ENCODE measurements at places on chromosomes 5 and 9.

GRCh38 chr9:117821954-117822353 lies 117.8 kb downstream of the TLR4 start:
- DNase-seq, result no peak

DNA sequence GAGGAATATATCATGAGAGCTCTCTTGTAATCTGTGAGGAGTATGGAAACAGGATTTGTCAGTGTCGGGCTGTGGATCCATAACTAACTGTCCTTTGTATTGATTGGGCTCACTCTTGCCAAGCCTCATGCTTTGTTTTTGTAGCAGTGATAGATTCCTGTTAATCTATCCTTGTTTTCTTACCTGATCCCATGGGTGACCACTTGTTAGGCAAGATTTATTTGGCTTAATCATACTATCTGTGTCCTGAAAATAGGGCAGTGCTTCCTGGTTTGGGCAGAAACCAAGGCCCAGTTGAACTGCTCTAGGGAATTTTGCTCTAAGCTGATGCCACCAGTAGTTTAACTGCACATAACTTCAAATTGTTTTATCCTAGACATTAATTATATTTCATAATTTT lies 6.1 kb downstream of the NDFIP1 start:
- DNase-seq, result no peak

DNA sequence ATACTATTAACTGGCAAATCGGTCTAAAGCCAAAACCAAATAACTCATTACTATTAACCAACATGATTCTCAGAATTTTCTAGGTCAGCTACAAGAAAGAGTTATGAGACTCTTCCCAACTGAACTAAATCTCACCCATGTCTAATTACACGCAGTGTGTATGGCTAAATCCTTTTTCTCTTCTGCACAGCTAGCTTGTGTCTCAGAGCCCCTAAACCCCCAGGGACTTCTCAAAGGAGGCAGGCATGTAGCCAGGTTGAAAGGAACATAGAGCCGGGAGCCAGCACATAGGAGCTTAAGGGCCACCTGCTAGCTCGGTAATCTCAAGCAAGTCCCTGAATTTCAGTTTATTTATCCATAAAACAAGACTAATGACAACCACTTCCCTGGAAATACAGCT lies 2.2 kb upstream of the GZMK start:
- DNase-seq, result no peak

DNA sequence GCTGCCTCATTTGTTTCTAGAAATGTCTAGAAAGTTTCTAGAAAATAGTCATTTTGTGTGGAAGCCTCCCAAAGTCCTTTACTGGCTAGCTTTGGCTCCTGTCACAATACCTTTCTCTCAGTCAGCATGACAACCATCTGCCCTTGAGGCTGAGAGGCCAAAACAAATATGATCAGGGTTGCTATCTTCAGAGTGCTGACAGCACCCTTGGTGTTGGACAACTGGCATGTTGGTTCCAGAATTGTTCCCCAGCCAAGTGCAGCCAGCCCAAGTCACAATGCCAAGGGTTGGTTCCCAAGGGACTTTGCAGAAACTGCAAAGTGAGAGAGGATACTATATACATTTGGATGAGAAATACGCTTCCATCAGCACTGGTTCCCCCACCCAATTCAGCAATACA lies 140.9 kb upstream of the GAS1 start:
- DNase-seq, result no peak

- DNase-seq, result no peak
Observed at GRCh38 chr9:88494983-88495721, 39.8 kb upstream of the NXNL2 start.

DNA sequence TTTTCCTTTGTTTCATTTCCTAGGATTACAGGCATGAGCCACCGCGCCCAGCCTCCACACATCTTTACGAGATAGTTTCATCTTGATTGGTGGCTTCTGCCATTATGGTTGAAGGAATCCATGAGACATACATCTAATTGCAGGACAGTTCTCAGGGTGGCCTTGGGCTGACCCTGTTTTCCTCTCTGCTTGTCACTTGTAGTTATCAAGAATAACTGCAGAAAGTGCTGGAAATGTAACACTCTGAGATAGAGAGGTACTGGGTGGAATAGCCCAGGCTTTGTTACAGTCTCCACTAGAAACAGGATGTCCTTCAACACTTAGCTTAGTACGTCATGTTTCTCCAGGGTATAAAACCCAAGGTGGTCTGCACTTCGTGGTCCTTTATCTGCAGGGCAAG lies 10.7 kb downstream of the UGT3A2 start:
- DNase-seq, result no peak

GRCh38 chr5:154315196-154315595 lies 124.7 kb downstream of the GALNT10 start:
- no peak for DNase-seq

DNA sequence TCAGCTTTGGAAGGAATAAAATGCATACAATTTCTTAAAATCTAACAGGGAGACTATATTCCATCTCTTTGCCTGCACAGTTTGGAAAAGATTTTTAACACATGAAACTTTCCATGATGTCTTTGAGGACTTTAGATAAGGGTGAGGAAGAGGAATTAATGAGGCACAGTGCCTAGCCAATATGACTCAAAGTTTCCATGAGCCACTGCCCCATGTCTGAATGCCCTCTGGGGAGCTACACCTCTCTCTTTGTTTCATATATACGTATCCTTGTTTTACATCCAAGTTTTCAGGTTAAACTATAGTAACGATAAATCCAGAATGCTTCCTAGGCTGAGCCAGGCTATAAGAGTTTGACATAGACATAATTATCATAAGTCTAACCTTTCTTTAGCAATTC lies 349.3 kb upstream of the TLE4 start:
- DNase-seq, result no peak

DNA sequence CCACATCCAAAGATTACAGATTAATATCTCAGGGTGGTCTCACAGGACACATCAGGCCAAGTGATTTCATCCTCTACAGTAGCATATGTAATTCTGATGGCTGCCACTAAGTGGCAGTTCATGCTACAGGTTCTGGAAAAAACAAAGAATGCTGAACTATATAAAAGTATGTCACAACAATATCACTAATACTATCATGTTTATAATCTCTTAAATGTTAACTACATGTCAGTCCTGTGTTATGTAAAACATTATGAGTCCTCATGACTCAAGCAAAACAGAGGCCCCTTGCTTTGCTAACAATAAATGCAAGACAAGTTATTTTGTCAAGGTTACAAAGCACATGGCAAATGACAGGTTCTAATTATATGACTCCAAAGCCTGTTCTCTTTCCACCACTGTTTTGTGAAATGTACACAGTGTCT lies 233.2 kb downstream of the FBXL17 start:
- no peak for DNase-seq

DNA sequence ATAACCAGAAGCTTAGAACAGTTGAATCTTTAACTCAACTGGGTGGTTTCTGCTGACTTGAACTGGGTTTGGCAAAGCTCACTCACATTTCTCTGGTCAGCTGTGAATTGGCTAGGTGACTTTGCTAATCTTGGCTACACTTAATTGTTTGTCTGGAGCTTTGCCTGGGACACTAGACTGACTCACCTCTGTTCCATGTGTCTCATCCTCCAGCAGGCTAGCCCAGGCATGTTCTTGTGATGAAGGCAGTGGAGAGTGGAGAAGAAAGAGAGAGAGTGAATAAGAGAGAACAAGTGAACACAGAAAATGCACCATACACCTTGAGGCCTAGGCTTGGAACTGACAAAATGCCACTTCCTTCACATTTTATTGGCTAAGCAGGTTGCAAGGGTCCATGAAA lies 32.6 kb downstream of the SPATA31D1 start:
- no peak for DNase-seq

- DNase-seq, result no peak
Observed at GRCh38 chr9:106482733-106483132, 380.2 kb upstream of the ZNF462 start.

DNA sequence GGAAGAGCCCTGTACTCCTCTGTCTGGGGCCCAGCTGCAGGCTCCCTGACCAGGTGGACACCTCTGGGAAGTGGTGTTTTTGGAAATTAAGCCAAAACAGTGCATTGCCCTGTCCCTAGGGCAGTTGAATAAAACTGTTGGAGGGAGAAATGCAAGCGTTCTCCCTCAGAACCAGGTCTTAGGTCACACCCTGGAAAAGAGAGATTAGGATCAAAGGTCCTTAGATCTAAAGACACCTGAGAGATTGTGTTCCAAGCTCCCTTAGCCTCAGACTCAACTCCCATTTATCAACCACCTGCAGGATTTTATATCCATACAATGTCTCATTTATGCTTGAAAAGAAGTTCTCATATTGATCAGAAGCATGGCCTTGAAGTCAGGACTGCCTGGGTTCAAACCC lies 64.8 kb downstream of the PAPPA start:
- no peak for DNase-seq

GRCh38 chr5:134148986-134149539 lies 27.7 kb downstream of the SKP1 start:
- DNase-seq, result no peak

- no peak for DNase-seq
Observed at GRCh38 chr5:123154886-123155445, 65.9 kb downstream of the PRDM6 start.

DNA sequence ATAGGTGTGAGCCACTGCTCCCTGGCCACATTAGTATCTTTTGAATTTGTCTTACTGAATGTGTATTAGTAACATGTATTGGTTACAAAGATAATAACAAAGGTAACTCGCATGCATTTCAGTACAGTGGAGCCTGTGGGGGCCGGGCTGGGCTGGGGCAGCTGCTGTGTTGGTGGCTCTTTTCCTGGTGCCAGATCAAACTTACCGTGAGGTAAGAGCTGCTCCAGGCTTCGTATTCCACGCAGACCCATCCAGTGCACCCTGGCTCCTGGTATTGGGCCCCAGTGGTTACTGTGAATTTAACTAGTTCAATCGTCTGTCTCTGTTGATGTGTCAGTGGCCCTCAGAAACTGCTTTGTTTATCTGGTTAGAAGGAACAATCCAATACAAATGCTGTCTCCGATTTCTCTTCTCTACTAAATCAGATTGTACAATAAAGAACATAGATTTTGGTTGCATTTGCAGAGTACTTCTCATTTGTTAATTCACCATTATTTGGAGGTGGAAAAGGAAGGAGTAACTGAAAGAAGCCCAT lies 15.6 kb downstream of the PRRC2B start:
- no peak for DNase-seq

DNA sequence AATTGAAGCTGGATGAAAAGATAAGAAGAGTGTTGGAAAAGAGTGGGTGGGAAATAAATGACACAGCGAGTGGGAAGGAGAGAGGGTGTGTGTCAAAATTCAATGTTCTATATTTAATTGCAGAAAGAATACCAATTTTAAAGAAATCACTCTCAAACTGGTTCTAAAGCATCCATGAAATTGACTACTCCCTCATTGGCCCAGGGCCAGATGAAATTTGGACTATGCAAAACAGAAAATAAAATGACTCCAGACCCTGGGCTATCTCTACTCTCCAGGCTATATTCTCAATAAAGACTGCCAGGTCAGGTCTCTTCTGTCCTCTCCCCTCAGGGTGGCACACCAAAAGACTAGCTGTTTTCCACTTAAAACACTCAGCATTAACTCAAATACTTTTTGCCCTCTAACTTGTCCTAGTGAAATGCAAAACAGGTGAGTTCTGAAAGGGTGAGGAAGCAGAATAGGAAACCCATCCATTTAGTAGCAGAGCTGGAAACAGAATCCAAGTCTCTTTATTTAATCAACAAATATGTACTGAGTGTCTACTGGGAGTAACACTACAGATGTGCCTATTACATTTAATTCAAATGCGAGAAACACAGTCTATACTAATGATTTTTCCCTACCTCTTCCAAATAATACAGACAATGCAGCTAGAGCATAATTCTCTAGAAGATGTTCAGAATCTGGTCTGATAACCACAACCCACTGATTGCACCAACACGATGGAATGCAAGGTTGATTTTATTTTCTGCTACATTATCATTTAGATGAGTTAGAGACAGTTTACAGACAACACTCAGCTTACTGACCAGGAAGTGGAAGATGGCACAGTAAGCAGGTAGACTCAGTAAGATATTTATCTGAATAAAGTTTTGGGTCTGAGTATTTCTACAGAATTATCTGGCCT lies 42.1 kb downstream of the EFCAB9 start:
- DNase-seq, result no peak

DNA sequence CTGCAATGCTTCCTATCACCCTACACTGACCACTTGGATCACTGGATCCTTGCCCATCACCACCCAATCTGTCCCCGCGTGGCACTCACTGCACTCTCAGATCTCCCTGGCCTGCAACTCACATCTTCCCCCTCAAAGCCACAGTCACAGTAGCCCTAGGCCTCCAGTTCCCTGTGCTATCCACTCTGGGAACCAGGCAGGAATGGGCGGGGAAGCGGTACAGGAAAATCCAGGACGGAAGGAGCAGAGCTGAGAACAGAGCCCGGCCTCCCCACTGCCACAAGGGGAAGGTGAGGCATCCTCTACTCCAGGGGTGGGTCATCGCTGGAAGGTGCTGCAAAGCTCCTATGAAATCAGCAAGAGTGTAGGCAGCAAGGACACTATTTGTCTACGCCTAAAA lies 102.6 kb downstream of the ESM1 start:
- no peak for DNase-seq

DNA sequence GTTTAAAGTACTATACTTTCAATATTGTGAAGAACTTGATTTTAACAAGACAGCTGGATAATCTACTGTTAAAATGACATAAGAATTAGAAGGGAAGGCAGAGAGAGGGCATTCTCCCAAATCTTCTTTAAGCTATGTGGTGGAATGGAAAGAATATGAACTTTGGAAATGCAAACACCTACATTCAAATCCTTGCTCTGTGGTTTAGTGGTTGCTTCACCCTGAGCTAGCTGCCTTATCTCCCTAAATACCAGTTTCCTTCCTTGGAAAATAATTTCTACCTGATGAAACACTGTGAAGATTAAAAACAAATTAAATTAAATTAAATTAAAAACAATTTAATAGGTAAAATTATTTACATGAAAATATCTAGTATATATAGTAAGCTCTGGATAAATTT lies 98.5 kb downstream of the GPR21 start:
- DNase-seq, result no peak

DNA sequence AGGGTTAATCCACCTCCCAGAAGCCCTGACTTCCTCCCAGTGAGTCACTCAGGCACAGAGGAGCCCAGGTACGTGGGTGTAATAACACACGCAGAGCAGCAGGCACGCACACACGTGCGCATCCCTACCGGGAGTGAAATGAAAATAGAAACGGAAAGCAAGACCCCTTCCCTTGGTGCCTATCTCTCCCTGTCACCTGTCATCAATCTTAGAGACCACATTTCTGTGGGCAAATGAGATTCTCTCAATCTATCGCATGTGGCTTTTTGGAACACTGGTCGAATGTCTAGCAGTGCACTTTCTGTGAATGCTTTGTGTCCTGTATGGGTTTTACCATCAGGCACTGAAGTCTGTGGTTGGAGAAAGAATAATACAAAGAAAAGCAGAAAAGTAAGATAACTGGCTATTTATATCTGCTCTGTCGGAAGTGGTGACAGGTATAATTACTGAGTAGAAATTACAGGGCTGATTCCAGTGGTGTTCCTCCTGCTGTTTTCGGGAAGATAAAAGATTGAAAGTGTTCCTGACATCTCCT lies 137.7 kb upstream of the GRIA1 start:
- DNase-seq, result no peak

- DNase-seq, result no peak
Observed at GRCh38 chr5:170960567-170960966, 98.7 kb downstream of the RANBP17 start.

- DNase-seq, result no peak
Observed at GRCh38 chr9:25396828-25397227, 281.4 kb downstream of the TUSC1 start.

Measured in activated CD8-positive, alpha-beta memory T cell treated with anti-CD3 and anti-CD28 coated beads for 1 hour (primary cell).